ENCODE measurements at places on chromosomes 12 and 14.

GRCh38 chr14:85687456-85687855 is 157.5 kb downstream of the FLRT2 start:
- DNase-seq, result no peak

DNA sequence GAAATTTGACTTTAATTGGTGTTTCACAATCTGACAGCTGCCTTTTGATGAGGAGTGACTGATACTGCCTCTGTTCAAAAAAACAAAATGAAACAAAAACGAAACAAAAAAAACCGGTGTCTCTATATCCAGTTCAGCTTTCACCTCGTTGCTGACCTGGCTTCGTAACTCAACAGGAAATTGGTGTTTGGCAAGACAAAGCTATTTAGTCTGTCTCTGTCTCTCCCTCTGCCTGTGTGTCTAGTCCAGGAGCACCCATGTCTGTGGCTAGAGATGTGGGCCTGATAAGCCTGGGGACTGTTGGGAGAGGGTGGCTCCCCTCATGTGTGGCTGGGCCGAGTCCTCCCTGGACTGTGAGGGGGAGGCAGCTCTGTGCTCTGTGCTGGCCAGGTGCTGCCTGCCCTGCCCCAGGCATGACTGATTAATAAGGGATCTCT is 11.3 kb downstream of the CACNA1C start:
- DNase-seq, result no peak

- no peak for DNase-seq
Observed at GRCh38 chr14:47270715-47271114, 404.7 kb downstream of the MDGA2 start.

DNA sequence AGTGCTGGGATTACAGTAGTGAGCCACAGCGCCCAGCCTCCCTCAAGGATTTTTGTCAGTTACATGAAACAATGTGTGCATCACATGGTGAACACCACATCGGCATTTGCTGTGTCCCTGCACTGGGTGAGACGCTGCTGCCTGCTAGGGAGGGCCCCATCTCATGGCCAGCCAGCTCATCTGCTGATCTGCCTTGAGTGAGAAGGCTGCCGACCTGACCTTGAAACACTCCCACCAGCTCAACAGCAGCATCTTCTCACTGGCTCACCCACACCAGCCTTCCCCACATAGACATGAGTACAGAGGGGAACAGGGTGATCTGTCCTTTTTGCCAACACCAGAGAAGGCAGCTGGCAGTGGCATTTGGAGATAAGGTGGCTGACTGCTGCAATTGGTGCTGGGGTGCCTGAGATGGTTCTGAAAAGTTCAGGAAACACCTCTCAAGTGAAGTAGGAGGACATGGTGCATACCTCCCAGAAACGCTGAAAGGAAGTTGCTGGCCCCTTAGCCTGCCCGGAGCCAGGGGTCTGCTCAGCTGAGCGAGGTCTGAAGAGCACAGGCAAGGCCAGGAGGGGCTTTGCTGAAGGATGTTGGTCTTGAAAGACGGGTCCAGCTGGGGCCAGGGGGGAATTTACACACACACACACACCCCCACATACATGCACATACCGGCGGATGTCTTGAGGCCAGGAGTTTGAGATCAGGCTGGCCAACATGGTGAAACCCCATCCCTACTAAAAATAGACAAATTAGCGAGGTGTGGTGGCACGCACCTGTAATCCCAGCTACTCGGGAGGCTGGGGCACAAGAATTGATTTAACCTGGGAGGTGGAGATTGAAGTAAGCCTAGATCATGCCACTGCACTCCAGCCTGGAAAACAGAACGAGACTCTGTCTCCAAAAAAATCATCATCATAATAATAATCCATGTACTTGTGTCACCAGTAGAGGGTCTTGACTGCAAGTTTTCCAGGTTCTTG is 14.3 kb upstream of the PPP1R13B start:
- DNase-seq, result no peak

DNA sequence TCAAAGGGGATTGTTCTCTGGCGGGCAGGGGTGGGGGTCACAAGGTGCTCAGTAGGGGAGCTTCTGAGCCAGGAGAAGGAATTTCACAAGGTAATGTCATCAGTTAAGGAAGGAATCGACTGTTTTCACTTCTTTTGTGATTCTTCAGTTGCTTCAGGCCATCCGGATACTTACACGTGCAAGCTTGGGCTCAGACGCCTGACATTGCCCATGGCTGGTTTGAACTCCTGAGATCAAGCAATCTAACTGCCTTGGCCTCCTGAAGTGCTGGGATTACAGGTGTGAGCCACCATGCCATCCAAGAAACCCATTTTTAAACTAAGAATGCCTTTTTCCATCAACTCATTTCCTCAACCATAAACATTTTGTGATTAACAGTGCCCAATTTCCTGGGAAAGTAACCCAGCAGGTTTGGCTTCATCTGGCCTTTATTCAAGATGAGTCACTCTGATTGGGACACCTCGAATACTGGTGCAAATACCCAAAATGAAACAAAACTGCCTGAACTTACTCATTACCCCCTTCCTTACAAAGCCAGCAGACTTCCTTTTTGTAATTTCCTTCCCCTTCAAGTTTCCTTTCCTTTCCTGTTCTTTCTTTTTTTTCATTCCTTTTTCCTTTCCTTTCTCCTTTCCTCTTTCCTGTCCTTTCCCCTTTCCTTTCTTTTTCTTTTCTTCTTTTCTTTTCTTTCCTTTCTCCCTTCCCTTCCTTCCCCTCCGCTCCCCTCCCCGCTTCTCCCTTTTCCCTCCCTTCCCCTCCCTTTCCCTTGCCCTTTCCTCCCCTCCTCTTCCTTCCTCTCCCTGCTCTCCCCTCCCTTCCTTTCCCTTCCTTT is 10.2 kb upstream of the RNASE10 start:
- DNase-seq, result no peak

- no peak for DNase-seq
Observed at GRCh38 chr12:4858386-4858785, 51.3 kb upstream of the KCNA1 start.

DNA sequence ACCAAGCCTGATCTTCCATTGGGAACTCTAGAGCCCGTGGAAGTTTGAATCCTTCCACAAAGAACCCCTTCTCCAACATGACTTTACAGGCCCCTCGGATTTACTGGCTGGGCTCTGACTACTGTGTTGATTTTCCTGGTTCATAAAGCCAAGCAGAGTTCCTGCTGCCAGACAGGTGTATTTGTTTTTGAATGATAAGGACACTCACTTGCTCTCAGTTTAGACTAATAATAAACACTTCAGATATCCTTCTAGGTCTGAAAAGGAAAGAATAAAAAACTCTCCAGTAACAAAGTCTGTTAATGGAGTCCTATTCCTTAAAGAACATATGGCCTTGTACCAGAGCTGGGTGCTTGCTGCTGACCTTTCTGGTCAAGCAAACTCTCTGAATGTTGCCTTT is 31.0 kb downstream of the SIX1 start:
- DNase-seq, result no peak

DNA sequence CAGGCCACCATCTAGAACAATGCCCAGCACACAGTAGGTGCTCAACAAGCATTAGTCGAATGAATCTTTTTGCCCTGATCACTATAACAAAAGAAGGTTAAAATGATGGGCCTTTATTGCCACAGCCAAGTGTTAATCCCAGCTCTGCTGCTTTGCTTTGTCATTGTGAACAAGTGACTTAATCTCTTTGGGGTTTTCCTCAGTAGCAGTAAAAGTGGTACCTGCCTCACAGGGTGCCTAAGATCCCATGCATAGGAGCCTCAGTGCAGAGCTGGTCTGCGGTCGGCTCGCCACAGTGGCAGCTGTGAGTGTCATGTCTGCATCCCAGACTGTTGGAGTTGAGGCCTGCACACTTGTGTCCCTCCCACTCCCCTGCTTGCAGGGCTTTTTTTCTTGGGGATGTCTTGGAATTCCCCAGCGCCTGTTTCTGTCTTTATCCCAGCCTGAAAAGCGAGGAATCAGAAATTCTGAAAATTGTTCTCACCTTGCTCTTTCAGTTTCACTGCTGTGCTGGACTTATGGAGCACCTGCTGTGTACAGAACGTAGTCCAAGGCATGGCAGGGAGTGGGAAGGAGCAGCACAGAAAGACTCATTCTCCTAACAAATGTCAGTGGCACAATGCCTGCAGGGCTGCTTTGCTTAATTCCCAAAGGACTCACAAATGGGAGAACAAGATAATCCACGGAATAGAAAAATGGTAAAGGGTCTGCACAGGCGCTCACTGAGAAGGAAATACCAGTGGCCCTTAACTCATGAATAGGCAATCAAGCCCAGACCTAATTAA is 90.8 kb downstream of the EML1 start:
- no peak for DNase-seq

- DNase-seq, result peak; percentile 2
Observed at GRCh38 chr12:55142669-55143565, 16.7 kb downstream of the OR9K2 start.

- no peak for DNase-seq
Observed at GRCh38 chr14:69152902-69153151, at the start of gene DCAF5. DCAF5 (minus strand) TSS chr14:69153119; CDS start chr14:69152978, 141 bp downstream.

DNA sequence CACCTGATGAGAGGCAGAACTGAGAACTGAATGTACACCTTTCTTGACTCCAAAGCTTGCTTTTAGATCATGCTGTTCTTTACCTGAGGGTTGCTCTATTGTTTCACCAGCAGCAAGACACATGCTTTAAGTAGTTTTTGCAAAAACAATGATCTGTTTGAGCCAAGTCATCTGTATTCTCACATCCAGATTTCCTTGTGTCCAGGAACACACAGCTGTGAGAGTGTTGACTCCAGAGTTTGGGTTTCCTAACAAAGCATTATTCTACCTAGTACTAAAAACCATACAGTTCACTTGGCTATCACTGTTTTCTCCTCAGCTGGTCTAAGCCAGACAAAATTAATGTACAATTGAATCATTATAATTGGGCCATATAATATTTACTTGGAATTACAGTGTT is 120.4 kb downstream of the STAB2 start:
- DNase-seq, result no peak

DNA sequence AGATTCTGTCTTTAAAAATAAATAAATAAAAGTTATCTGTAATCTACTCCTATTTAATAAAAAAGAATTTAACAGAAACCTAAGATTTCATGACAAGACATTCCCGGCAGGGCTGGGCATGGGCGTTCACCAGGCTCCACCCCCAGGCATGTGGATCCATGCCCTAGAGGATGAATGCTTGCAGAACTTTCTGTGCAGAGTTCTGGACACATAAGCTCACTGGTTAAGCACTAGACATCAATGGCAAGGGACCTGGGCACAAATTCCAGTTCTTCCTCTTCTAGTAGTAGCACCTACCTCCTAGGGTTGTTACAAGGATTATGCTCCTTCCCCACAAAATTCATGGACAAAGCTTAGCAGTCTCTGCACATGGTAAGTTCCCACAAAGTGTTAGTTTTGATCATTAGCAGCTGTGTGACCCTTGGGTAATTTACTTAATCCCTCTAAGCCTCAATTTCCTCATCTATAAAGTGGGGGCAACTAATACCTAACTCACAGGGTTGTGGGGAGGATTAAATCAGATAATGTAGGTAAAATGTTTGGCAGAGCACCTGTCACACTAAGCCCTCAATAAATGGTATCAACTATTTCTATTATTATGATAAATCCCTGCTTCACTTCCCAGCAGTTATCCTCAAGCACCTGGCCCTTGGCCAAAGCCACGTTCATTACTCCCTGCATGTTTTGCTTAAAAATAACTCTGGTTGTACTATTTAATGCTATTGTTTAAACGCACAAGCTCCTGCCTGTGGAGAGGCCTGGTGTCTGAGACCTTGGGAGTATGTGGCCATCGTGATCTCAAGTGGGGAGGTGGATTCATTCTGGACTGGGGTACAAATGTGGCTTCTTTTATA is 9.8 kb downstream of the GALNT6 start:
- no peak for DNase-seq

Data from activated T-cell treated with anti-CD3 and anti-CD28 coated beads for 48 hours (primary cell).